ENCODE measurements at places on chromosomes 6 and 20. TPM values are rescaled to one million over a fixed set of nuclear protein-coding genes. Genes with fewer than 3 reads are reported as not detected.

The RFX6 gene
- total RNA-seq = not detected

DNA sequence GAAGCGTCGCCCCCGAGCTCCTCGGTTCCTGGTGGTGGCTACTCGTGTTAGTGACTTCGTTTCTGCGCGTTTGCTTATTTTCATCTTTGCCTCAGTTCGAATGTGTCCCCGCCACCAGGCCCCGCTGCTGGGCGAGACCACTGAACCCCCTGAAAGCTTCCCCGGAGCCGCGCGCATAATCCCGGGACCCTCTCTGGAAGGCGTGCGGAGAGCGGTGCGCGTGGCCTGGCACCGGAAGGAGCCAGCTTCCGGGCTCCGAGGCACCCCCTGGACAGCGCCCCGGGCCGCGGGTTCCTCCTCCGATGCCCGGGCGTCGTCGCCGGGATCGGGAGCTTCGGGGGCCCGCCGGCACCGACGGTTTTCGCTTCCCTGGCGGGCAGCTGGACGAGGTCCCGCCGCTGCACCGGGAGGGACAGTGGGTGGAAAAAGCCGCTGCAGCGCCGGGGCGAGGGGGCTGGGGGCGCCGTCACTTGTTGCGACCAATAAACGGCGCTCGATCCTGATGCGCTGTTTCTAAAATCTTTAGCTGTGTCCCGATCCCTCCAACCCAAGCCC lies 643 bp upstream of the SLC35D3 start:
- DNase-seq = no peak

DNA sequence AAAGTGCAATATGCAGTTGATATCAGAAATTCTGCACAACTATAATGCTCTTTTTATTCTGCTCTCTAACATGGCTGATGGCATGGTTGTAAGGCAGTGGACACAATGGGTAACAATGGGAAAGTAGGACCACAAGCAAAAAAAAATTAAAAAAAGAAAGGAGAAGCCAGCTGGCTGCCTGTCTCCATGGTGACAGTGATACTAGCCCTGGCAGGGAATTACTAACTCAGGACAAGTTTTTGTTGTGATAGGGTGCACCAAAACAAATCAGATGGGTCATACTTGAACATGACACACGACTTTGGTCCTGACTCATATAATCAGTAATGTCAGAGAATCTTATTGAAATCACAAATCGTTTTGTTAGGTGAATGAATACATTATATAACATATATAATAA lies 169.4 kb downstream of the TRDN start:
- DNase-seq = no peak

The CLPSL1 gene
- total RNA-seq = not detected

GRCh38 chr6:55569638-55570037 lies 9.4 kb downstream of the HMGCLL1 start:
- no peak for DNase-seq

DNA sequence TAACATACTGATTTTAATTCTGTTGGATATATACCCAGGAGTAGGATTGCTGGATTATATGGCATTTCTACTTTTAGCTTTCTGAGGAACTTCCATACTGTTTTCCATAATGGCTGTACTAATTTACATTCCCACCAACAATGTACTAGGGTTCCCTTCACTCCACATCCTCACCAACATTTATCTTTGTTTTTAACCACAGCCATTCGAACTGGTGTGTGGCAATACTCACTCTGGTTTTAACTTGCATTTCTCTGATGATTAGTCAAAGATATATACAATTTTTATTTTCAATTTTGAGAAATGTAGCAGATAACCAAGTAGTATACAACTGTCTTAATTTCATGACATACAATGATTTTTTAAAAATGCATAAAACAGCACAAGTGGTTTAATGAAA lies 30.3 kb upstream of the ADGRG6 start:
- no peak for DNase-seq

The HLA-DQB1 gene
- 4.0 TPM for total RNA-seq

- no peak for DNase-seq
Measured at GRCh38 chr6:166683477-166683876, 56.4 kb upstream of the RPS6KA2 start.

The LST1 gene
- total RNA-seq = 4.2 TPM

The DEFB124 gene
- total RNA-seq = not detected

The SPATS1 gene
- not detected for total RNA-seq

- no peak for DNase-seq
Measured at GRCh38 chr6:108746836-108747575, 101.2 kb upstream of the ARMC2 start.

- DNase-seq = no peak
Measured at GRCh38 chr6:91088515-91088914, 501.6 kb upstream of the MAP3K7 start.

DNA sequence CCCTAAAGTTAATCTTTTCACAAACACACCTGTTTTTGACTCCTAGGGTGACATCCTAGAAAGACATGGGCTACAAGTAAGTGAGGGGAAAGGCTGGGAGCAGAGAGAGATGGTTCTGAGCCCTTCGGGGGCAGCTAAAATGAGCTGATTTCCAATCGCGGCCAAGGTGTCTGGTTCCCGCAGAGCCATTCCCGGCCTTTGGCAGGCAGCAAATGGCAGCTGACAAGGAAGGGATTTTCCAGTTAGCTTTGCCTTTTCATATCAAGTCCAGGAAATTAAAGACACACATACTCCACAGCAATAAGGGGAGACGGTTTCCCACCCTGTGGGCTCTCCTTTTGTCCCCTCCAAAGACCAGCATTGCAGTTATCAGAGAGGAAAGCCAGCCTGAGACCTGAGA lies 228.5 kb downstream of the ZMYND8 start:
- no peak for DNase-seq

The SLC26A8 gene
- total RNA-seq = 0.11 TPM

GRCh38 chr6:4297348-4297747 lies 162.0 kb upstream of the ECI2 start:
- DNase-seq = no peak

The CST4 gene
- not detected for total RNA-seq

DNA sequence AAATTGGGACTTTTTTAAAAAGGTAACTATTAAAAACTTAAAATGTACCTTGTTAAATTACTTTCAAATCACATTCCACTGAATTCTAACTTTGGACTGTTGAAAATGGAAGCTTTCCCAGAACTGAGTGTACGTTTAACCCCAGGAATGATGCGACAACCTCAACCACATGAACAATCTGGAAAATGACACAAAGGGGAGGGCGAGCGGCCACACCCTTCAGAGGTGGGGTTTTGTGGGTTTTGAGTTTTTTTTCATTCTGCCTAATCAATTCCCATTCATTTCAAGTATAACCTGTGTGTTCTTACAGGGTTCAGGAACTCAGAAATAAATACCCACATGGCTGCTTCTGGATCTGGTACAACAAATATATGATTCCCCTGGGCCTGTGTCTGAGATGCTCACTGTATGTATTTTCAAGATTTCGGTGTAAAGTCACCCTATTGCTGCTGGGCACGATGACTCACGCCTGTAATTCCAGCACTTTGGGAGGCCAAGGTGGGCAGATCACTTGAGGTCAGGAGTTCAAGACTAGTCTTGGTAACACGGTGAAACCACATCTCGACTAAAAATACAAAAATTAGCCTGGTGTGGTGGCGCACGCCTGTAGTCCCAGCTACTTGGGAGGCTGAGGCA lies 21.6 kb downstream of the CNKSR3 start:
- DNase-seq = no peak

The B3GALT4 gene
- 8.0 TPM for total RNA-seq

- no peak for DNase-seq
Measured at GRCh38 chr6:21767891-21768648, 174.5 kb downstream of the SOX4 start.

GRCh38 chr20:49380337-49380780 lies 102.1 kb downstream of the KCNB1 start:
- DNase-seq = no peak

- DNase-seq = no peak
Measured at GRCh38 chr6:54291738-54292137, 16.5 kb upstream of the TINAG start.

DNA sequence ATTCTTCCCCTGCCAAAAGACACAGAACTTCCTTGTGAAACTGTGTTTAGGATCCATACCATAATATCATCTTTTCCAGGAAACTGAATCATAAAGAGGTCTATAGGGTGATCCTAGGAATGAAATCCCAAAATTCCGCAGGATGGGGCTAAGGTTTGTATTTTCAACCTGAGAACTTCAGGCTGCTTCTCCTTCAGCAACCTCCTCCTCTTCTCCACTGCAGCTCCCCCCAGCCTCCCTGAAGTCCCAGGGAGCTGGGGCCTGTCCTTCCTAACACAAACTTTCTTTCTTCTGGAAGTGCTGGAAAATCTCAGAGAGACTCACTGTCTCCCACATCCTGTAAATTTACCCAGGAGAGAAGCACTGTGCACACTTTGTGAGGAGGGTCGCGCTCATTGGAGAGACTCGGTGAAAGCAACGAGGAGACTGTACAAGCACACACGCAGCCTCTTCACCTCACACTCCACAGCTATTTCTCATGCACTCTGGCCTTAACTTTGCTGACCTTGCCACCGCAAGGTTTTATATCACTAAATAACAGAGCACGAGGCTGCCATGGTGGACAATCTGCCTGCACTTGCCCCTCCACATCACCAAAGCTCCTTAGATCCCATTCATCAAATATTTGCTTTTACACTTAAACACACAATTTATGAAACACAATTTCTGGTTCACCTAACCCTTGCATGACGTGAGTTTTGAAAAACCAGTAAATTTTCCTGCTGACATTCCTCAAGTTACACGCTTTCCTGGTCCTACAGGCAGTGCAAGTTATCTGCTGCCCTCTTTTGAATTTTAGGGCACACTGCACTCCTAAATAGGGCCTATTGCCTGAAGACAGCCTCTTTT lies 14.3 kb downstream of the ID4 start:
- peak; percentile 67 for DNase-seq

The TPX2 gene
- 22.7 TPM for total RNA-seq

GRCh38 chr6:148037496-148037895 lies 305.1 kb upstream of the SASH1 start:
- DNase-seq = no peak
